Hematopoietic multipotent progenitor cell treated with erythropoietin and hydrocortisone succinate and interleukin-3 and kit ligand, for 17 days (in vitro differentiated cells): ENCODE measurements at places on chromosomes 2 and 18.

DNA sequence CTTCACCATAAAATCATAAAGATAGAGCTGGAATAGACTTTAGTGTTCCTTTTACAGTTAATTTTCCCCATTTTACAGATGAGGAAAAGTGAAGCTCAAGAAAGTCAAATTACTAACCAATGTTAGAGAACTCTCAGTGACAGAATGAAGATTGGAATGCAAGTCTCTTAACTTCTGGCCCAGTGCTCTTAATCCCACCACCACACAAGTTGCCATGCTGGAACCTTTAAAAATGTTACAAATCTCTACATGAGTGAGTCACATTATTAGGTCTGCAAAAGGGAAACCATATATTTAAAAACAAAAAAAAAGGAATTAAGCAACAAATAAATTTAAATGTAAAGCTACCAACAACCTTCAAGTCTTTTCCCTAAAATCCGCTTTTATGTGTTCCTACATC is 3.5 kb downstream of the NCKAP1 start:
- DNase-seq: no peak

DNA sequence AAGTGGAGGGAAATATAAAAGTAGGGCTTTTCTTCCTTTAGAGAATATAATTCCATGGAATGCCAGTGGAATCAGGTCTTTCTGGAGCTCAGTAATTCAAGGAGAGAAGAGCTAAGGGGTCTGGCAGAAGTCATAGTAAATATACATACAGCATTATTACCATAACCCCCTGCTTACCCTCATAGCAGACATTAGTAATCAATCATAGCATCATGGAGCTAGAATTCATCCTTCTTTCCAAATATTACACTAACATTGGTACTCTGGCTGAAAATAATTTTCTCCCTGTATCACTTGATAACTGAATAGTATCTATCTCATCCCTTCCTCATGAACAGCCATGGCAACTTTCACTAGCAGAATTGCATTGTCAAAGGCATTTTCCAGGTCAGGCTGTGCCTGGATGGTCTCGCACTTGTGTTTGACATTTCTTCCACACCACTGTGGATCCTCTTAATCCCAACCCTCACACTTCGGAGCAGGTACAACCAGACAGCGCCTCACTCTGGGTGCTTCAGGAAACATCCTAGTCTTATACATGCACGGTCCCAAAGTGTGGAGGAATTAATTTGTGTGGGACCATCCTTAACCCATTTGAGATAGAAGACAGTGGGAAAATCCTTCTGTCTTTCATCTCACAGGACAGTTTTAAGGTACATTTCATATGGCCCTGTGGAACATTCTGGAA is 84.2 kb upstream of the SEC11C start:
- DNase-seq: no peak

DNA sequence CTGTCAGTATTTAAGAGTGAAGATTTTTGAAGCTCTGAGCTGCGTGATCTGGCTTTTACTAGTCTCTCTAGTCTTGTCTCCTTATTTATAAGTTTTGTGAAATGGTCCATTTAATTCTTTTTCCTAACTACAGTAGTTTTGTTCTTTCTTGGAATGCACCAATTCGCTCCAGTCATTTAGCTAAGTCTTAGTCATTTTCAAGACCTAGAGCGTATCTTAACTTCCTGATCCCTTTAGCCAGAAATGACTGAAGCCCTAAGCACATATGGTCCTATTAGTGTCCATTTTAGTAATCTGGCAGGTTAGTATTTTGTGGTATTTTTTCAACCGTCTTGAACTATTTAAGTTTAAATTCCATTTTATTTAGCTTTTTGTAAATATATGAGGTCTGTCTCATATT is 3.6 kb downstream of the BIRC6 start:
- DNase-seq: no peak

- DNase-seq: no peak
Observed at GRCh38 chr2:233241803-233242202, 9.7 kb upstream of the ATG16L1 start.

DNA sequence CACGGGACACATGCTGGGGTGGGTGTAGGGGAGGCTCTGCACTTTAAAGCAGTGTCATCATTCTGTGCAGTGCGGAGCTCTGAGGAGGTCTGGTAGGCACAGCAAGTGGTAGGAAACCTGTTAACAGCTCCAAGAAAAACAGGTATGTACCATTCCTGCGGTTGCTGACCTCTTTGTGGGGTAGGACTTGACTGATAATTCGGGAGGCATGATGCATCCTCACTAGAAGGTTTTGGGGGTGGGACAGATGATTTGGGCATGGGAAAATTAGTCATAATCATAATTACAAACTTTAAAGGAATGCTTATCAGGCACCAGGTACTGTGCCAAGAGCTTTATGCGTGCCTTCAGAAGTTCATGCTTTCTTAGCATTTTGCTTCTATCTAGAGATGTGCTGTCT is 9.7 kb downstream of the DOK1 start:
- no peak for DNase-seq

DNA sequence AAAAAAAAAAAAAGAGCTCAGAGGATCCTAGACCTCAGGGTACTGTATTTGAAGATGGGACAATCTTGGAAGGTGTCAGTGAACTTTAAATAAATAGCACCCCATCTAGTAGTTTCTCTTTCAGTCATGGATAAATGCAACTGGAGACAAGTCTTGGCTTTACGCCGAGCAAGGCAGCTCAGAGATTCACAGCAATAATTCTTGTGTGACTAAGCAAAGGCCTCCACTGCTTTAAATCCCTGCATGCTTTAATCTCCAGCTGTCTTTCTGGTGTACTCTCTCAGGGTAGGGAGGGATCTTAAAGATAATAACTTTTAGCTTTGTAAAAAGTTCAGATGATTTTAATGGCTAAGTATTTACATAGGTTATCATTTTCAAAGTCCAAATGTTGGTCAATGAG is 36.3 kb downstream of the NRXN1 start:
- DNase-seq: no peak

DNA sequence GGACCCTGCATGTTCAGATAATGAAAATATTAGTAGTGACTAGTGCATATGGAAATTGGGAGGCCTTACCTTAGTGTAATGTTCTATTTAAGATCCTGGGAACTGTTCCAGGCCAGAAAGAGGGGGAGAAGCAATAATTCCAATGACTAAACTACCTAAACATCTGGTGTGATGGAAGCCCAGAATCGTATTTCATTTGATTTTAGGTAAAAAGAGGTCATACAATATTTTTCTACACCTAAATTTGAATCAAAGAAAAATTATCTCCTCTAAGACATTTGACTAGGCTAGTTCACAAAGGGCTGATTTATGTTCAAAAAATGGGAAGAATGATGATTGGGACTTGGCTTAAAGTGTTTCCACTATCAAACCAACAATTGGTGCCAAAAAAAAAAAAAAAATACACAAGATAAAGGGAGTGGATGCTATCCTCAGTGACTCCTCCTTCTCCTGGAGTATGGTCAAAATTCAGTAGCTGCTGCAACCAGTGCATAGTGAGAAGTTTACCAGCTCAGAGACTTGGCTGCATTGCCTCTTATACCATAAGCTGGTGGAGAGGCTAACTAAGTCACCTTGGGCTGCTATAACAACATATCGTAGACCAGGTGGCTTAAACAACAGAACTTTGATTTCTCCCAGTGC is 1038.3 kb upstream of the ACVR2A start:
- DNase-seq: no peak

DNA sequence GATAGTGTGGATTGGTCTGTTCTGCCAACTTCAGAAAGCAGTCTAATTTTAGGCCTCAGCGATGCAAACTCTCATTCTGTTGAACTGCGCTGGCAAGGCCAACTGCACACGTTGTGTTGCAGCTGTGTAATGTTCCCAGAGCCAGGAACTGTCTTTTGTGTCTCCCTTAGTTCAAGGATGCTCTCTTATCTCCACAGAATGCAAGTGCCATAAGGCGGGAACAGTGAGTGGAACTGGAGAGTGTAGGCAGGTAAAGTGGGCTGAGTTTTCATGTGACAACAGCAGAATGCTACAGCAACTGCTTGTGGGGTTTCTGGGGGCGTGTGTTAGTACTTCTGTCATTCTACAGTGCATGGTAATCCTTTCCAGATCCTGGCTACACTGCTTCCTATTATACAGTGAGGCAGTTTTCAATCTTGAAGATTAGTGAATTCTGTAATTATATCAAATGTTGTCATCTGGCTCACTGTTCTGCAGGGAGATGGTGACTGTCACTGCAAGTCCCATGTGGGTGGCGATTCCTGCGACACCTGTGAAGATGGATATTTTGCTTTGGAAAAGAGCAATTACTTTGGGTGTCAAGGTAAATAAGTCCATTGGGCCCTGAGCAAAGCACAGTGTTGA is 125.8 kb downstream of the LAMA3 start:
- DNase-seq: no peak

- DNase-seq: no peak
Observed at GRCh38 chr2:217429981-217430500, 570.2 kb upstream of the TNP1 start.

GRCh38 chr2:43269074-43269572 is 42.7 kb upstream of the ZFP36L2 start:
- DNase-seq: no peak

- no peak for DNase-seq
Observed at GRCh38 chr2:136225950-136226835, 108.2 kb upstream of the CXCR4 start.

- no peak for DNase-seq
Observed at GRCh38 chr2:34979148-34979547, 1376.4 kb upstream of the CRIM1 start.

- no peak for DNase-seq
Observed at GRCh38 chr2:117087535-117088291, 726.8 kb upstream of the DDX18 start.

DNA sequence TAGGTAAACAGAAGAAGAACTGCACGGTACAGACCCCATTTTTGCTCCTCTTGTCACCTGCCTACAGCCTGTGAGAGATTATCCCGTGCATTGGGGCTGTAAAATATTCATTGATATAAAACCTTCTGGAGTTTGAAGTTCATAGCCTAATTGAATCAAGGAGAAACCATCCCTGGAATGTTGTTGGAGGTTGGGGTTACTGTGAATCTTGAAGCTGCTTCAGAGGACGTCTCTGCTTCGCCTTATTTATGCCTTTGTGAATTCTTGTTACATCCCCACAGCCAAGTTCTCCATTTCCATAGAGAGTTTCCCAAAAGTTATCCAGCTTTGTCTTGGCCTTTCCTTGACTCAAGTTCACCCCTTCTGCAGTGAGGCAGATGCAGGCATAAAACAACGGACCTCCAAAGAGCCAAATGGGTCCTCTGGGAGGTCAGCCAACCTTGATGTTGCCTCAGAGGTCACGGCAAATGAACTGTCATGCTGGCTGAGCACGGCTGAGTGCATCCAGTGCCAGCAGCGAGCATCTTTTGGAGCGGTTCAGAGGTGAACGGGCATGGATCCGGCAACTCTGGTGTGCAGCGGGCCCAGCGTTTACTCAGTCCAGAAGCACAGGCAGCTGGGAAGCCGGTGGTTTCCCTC is 317.6 kb downstream of the PRKCE start:
- DNase-seq: no peak

- no peak for DNase-seq
Observed at GRCh38 chr2:184923751-184924150, 325.4 kb downstream of the ZNF804A start.

GRCh38 chr2:143195511-143195910 is 66.3 kb downstream of the ARHGAP15 start:
- no peak for DNase-seq

GRCh38 chr2:46236006-46236875 is 61.0 kb upstream of the EPAS1 start:
- no peak for DNase-seq

GRCh38 chr2:101832114-101832513 is 134.6 kb downstream of the MAP4K4 start:
- peak; percentile 21 for DNase-seq

- DNase-seq: no peak
Observed at GRCh38 chr2:110166266-110166665, 38.5 kb downstream of the NPHP1 start.

GRCh38 chr18:58593938-58594337 is 35.0 kb downstream of the ALPK2 start:
- no peak for DNase-seq

DNA sequence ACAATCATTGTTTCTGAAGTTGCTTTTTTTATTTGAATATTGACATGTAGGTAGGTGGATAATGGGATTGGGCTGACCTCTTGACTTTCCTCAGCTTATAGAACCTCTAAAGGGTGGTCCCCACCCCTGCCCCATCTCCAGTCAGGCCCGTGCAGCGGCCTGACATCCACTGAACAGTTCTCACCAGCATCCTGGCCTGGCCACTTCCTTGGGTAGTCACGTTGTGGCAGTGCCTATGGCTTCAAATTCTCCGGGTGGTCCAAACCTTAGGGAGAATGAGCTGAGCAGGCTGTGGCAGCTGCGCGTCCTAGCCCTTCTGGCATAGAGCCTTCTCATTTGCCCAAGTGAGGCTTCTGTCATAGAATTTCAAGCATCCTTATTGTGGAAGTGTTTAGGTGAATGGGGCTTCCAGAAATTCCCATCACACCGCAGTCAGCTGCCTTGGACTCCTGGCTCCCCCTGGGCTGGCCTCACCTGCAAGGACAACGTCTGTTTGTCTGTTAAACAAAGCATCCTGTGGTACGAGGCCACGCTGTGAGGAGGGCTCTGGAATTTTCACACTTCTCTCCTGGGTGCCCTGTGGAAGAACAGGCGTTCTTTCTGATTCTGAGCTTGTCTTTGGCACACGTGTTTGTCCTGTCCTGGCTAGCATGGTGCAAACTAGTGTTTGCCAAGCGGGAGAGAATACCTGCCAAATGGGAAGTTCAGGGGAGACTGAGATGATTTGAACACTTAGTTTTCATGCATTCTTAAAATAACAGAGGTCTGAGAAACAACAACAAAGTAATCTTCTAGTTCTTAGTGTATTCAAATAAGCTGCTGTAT is 31.8 kb upstream of the OTOS start:
- DNase-seq: no peak

DNA sequence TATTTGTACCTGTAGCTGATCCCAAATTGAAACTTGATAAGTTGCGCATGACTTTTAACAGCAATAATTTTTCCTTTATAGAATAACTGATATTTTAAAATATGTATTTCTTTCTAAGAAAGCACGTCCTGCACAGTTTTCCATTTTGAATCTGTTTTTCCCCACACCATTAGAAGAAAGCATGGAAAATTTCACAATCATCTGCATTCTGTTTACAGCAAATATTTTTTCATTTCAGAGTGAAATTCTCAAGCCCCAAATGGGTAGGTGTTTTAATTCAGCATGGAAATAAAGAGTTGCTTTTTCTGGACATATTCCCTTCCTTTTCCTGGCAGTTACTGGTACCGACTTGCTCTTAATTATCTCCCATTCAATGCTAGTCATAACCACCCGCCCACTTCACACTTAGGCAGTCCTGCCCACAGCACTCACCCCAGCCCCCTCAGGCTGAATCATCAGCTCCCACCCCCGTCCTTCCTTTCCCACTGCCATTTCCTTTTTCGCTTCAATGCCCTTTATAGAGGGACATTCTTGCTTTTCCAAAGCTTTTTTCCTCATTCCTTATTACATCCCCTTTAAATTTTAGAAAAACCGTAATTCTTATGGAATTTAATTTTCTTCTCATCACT is 89.2 kb upstream of the GLS start:
- no peak for DNase-seq

- no peak for DNase-seq
Observed at GRCh38 chr18:58167073-58167472, 123.0 kb downstream of the NEDD4L start.

GRCh38 chr18:41695441-41695840 is 259.6 kb upstream of the PIK3C3 start:
- no peak for DNase-seq
